ENCODE measurements at places on chromosomes 16 and 17. TPM values are rescaled to one million over a fixed set of nuclear protein-coding genes. Genes with fewer than 3 reads are reported as not detected.

DNA sequence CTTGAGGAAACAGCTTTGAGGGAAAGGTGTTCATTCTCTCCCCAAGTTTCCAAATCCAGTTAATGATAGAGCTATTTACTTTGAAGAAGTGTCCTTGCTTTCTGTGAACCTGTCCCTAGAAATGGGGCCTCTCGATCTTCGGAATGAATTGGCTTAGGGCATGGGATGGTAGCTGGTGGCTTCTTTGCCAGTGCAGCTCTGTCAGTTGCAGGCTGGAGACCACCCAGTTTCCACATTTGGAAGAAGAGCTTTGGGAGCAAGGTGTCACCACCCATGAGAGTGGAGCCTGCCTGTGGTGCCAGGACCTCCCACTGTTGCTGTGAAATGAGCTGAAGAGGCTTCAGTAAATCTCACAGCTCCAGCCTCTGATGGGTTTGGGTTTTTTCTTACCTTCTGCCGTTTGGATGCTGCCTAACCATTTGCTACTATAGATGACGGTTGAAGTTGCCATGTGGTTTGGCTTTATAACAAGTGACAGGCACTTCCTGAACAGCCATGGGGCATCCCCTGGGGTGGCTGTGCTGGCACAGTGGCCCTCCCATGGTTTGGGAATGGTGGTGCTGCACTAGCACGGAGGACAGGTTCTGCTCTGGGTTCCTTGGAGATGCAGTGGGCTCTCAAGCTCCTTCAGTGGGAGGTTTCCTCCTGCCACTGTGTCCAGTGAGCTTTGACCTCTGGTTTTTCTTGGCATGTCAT is 19.5 kb upstream of the SLC5A10 start:
- peak overlapping the region; percentile 60 for H3K27ac ChIP-seq
- H3K36me3 ChIP-seq = peaks cover 23% of the 10 kb centered on the region
- no peak overlapping the region for H3K4me3 ChIP-seq

DNA sequence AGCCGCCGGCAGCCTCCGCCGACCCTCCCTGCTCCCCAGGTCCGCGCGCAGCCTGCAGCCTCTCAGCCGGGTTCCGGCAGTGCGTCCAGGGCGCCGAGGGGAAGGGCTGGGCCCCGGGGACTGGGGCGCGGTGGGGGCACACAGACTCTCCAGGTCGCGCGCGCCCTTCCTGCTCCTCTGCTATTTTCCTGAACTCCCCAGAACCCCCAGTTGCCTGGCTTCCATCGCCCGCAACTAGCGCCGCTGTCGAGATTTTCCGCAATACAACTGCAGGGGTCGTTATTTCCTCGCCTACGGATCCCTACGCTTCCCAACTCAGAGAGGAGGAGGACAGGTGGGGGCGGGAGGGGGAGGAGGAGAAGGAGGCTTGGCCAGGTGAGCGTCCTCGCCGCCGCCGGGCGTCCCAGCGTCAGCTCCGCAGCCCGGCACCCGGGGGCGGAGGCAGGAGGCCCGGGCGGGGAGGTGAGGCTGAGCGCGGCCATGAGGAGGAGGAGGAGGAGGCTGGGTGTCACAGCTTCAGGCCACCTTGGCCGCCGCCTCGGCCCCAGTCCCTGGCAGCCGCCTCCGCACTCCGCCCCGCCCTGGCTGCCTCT is at the start of gene CA10:
CA10 (minus strand) TSS at position 265 of the 593 bp plus-strand sequence.
- H3K4me1 ChIP-seq = peaks cover 3% of the 10 kb centered on the region
- H3K36me3 ChIP-seq = no peaks in the 10 kb centered on the region

The METRNL gene
- total RNA-seq = 11.1 TPM

The IL34 gene
- 0.42 TPM for total RNA-seq

The CRYM gene
- not detected for total RNA-seq

Data from activated naive CD8-positive, alpha-beta T cell treated with anti-CD3 and anti-CD28 coated beads, Interleukin-2, amount 10 ng/mL, durations not matched to agents 7 days and 5 days (primary cell).